Colonic mucosa (tissue), 4 donors: ENCODE measurements at places on chromosomes 3 and 15. TPM values are rescaled to one million over a fixed set of nuclear protein-coding genes. Genes with fewer than 3 reads are reported as not detected.
A peak's percentile ranks its signal among the peaks of the same experiment; 100 is the strongest.

- no peak overlapping the region for H3K27ac ChIP-seq
- H3K27me3 ChIP-seq: no peaks in the 10 kb centered on the region
- no peak overlapping the region for H3K4me3 ChIP-seq
- H3K36me3 ChIP-seq: no peaks in the 10 kb centered on the region
- H3K4me1 ChIP-seq: no peaks in the 10 kb centered on the region
- DNase-seq: peak; percentile 7
Measured at GRCh38 chr15:25248583-25249235, 190.1 kb downstream of the UBE3A start.

- no peak for DNase-seq
- no peak overlapping the region for H3K27ac ChIP-seq
- H3K36me3 ChIP-seq: no peaks in the 10 kb centered on the region
- H3K4me1 ChIP-seq: no peaks in the 10 kb centered on the region
- H3K4me3 ChIP-seq: no peak overlapping the region
Measured at GRCh38 chr3:141280086-141280485, 48.5 kb downstream of the PXYLP1 start.

DNA sequence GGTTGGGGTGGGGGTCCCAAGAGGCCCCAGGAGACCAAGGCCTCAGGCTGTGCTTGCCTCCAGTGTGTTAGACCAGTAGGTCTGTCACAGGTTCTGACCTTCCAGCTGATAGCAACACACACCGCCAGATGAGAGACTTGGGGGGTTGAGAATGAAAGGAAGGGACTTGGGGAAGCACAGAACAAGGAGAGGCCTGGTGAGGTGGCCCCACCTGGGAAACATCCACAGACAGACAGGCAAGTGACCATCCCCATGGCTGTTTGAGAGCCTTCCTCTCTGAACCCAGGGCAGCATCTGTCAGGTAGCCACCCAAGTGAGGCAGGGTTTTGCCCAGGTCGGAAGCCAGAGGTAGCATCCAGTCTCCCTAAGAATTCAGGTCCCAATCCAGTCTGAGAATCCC, 35.0 kb upstream of the VPS8 start:
- H3K27me3 ChIP-seq: no peaks in the 10 kb centered on the region
- no peaks in the 10 kb centered on the region for H3K36me3 ChIP-seq
- DNase-seq: no peak
- H3K4me1 ChIP-seq: no peaks in the 10 kb centered on the region
- H3K27ac ChIP-seq: no peak overlapping the region

DNA sequence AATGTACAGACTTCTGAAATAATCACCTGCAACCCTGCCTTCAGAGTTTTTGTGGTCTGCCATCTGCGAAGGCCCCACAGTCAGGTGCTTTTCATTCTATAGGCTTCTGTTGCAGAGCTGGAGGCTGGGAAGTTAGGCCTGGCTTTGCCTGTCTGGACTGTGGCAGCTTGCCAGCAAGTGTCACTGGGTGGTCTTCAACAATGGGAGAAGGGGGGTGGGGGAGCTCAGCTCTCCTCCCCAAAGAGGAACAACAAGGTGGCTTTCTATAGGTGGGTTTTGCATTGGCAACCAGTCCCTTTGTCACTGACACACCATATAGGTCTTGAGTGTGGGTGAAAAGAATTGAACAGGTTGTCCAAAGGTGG, 7.3 kb downstream of the BOC start:
- H3K27ac ChIP-seq: no peak overlapping the region
- no peaks in the 10 kb centered on the region for H3K27me3 ChIP-seq
- H3K4me1 ChIP-seq: no peaks in the 10 kb centered on the region
- H3K4me3 ChIP-seq: no peak overlapping the region
- H3K36me3 ChIP-seq: no peaks in the 10 kb centered on the region
- no peak for DNase-seq

DNA sequence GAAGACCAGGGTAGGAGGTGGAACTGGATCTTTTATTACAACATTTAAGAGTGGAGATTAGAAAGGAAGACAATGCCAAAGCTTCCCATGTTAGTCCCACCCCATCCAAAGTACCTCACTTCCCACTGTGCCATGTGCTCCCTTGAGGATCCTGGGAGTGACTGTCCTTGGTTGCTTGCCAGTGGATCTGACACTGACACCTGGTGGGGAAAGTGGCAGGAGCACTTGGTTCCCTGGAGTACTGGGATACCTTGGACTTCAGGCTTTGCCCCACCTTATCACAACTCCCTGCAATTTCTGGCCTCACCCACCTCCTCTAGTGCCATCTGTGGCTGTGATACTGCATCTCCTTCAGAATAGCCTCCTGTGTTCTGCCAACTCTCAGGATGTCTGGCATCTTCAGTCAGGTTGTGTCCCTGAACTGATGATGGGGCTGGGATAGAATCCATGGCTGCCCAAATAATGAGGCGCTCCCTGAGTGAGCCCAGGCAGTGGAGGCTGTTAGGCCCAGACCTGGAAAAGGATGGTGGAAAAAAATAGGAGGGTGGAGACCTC, 1.3 kb downstream of the ELL3 start:
- H3K4me1 ChIP-seq: no peaks in the 10 kb centered on the region
- H3K27ac ChIP-seq: peak overlapping the region; percentile 96
- peak overlapping the region; percentile 66 for H3K4me3 ChIP-seq
- no peaks in the 10 kb centered on the region for H3K27me3 ChIP-seq

GRCh38 chr3:170734043-170734734, 135.8 kb downstream of the RPL22L1 start:
- no peak for DNase-seq
- H3K36me3 ChIP-seq: no peaks in the 10 kb centered on the region
- no peak overlapping the region for H3K27ac ChIP-seq
- no peak overlapping the region for H3K4me3 ChIP-seq
- H3K27me3 ChIP-seq: no peaks in the 10 kb centered on the region
- no peaks in the 10 kb centered on the region for H3K4me1 ChIP-seq

Gene PIK3CA
- total RNA-seq: 11.3 TPM
